ENCODE measurements at places on chromosomes 6 and 20.

DNA sequence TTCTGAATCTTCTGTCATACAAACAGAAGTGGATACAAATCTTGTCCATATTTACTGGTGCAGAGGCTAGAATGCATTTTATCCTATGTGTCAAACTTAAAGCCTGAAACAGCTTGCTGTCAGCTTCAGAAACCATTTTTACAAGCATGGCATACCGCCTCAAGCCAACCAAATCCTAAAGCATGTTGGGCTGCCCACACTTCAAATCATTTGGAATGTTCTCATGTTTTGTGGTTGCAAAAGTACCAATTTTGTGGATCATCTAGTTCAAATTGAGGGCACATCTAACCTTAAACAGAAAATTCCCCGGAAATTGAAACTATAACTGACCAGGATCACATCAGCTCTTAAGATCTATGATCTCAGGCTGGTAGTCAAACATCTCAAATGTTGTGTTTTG is 3.2 kb downstream of the GPR63 start:
- ATAC-seq: no peak

- ATAC-seq: no peak
Observed at GRCh38 chr20:46573234-46573633, 22.8 kb upstream of the OCSTAMP start.

GRCh38 chr6:303948-304558 is 11.8 kb downstream of the DUSP22 start:
- peak; percentile 47 for ATAC-seq

DNA sequence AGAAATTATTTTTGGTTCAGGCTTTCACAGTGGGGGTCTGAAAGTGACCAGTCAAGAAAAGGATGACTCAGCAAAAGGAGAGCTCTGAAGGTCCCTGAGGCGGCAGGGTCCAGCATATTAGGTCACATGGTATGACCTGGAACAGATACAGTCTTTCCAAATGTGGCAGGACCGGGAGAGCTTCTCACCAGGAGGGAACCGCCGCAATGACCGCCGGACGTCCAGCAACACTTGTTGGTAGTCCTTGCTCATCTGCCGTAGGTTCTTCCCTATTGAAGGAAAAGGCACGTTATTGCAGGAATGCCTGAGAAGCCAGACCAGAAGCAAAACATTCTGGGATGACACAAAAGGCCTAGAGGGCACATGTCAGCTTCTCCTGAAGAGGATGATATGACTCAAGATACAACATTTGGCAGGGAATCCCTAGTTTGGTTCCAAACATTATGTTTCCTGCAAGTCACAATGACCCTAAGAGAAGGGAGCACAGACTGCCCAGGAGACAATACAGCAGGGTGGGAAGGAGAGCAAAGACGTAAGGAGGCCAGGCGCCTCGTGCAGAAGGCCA is 17.4 kb downstream of the TBC1D20 start:
- ATAC-seq: no peak

DNA sequence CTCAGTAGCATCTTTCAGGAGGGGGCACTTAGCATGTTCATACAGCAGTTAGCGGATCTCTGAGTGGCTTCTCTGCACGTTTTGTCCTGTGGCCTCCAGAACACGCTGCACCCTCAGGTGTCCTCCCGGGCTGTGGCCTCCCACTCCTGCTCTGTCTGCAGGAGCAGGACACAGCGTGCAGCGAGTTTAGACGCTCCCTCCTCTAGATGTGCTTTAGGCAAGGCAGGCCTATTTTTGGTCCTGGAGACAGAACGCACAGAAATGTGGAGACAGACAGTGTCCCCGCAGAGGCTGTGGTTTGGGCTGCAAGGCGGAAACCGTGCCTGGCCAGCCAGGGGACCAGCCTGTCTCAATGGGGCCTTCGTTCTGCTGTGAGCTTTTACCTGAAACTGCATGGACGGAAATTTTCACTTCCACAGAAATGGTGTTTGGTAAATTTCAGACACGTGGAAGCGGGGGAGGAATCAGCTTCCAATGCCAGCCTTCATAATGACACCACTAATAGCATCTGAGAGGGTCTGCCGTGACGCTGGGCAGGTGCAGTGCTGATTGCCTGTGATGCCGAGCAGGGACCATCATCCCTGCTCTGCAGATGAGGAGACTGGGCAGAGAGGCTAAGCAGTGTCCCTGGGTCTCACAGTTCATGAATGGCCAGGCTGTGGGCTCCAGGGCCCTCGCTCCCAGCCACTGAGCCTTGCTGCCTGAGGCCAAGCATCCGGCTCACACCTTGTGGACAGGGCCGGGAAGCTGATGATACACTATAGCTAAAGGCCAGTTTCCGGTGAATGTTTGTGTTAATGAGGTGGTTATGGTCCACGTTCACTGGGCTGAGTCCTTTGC is 120.9 kb downstream of the SYCP2 start:
- no peak for ATAC-seq

DNA sequence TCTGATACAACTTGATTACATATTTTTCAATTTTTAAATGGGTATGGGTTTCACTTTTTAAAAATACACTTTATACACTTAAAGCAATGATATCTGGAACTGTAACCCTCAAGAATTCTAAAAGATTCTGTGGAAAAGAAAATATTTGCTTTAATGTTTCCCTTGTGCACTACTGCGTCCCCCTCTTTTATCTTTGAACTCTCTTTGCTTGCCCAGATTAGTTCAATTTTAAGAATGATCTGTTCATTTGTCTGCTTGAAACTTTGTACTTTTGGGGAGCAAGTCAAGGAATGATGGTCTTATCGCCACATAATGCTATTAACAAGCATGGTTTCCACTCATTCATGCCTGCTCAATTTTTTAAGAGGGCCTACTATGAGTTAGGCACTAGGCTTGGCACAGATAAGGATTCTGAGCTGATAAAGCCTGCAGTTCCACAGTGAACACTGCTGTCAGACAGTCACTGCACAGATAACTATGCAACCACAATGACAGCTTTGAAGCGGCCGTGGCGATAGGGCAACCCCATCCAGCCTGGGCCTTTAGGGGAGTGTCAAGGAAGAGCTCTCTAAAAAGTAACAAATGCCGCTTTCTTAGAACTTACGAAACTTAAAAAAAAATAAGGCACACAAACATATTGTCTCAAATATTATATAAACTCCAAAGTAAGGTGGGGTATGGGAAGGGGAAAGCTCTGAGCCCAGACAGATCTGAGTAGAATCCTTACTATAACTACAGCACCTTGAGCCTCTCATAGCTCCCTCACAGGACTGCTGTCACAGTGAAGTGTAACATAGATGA is 29.7 kb downstream of the FYN start:
- no peak for ATAC-seq

DNA sequence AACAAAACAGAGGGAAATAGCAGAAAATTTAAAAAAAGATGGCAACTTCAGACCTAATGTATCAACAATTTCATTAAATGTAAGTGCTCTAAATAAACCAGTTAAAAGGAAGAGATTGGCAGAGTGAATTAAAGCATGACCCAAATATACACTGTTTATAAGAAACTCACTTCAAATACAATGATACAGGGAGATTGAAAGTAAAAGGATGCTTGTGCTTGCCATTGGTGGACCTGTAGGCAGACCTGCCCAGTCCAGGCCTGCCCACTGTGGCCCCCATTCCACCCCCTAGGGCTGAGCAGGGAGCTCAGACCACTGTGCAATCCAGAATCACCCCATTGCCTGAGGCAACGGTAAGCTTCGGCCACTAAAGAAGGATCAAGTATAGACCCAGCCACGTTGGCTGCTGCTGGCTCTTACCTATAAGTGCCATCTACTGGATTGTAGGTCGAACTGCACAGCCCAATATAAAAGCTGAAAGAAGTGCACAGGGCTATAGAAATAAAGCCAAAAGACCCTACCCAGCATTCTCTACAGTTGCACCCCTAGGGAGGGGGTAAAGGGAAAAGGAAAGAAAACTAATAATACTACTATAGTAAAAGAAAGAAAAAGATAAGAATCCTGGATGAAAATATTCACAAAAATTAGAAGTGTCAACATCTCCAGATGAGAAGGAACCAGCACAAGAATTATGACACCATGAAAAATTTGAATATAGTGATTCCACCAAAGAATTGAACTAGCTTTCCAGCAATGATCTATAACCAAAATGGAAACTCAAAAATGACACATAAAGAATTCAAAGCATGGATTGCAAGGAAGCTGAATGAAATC is 36.1 kb downstream of the PSMB1 start:
- ATAC-seq: peak; percentile 98

GRCh38 chr20:42485556-42485955 is 704.1 kb downstream of the PTPRT start:
- no peak for ATAC-seq

DNA sequence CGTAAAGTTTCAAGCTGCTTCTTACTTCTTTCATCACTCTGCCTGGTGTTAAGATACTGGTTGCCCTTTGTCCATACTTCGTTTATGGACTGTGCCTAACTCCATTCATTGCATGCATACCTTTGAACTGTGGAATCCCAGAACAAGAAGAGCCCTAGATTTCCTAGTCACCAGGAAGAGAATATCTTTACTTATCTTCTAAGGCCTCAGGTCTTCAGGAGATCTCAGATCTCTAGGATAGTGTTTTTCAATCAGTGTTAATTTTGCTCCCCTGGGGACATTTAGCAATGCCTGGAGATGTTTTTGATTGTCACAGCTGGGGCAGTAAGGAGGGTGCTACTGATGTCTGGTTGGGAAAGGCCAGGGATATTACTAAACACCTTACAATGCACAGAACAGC is 35.5 kb upstream of the GJA1 start:
- ATAC-seq: no peak

- no peak for ATAC-seq
Observed at GRCh38 chr20:353166-353565, 6.3 kb downstream of the NRSN2 start.

DNA sequence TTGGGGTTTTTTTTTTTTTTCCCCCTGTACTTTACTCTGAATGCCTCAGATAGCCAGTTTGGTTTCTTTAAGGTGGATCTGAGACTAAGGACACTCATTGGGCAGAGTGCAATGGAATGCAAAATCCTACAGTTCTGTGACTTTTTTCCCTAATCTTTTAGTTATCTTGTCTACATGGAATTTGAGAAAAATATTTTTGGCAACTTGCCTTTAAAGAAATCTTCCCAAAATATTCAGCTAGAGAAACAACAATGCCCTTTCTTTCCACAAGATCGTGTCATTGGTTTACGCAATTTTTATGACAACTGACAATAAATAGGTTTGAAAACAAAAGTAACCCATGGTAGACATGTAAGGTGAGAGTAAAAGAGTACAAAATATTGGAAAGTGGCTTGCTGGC is 171.7 kb upstream of the LAMP5 start:
- ATAC-seq: no peak

DNA sequence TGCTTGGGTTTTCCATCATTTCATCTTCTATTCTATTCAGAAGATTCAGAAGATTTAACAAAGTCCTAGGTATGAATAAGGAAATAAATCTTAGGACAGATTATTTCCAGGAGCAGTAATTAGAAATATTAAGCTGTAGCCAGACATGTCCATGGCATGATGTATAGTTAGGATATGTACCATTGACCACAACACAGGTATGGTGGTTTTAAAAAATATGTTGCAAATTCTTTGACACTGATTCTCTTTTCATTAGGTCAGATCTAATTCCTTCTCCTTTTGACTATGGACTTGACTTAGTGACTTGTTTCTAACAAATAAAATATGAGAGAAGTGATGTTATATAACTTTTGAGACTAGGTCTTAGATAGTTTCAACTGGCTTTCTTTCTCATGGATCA is 23.5 kb upstream of the PDE7B start:
- no peak for ATAC-seq

- no peak for ATAC-seq
Observed at GRCh38 chr6:168169624-168170023, 90.6 kb upstream of the FRMD1 start.

GRCh38 chr6:112330879-112331265 is 16.3 kb upstream of the RFPL4B start:
- ATAC-seq: no peak

- ATAC-seq: no peak
Observed at GRCh38 chr6:4981761-4982160, 22.1 kb downstream of the RPP40 start.

DNA sequence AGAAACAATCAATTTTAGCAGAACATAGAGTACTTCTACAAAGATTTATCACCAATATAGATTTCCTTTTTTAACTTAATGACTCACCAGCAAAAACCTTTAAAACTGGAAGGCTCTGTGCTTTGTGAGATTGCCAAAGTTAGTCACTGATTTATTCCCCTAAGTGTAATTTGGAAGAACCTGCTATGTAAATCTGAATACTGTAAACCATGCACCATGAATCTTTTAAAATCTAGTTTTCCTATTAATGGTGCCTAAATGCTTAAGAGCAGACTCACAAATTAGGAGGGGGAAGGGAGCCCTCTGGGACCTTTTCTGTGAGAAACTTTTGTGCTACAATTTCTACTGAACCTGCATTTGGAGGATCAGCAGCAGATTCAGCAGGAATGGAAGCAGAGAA is 57.8 kb upstream of the PNRC1 start:
- ATAC-seq: peak; percentile 77

- ATAC-seq: no peak
Observed at GRCh38 chr6:100455230-100456124, 9.2 kb downstream of the SIM1 start.

GRCh38 chr6:124053315-124053714 is 249.7 kb downstream of the NKAIN2 start:
- no peak for ATAC-seq

DNA sequence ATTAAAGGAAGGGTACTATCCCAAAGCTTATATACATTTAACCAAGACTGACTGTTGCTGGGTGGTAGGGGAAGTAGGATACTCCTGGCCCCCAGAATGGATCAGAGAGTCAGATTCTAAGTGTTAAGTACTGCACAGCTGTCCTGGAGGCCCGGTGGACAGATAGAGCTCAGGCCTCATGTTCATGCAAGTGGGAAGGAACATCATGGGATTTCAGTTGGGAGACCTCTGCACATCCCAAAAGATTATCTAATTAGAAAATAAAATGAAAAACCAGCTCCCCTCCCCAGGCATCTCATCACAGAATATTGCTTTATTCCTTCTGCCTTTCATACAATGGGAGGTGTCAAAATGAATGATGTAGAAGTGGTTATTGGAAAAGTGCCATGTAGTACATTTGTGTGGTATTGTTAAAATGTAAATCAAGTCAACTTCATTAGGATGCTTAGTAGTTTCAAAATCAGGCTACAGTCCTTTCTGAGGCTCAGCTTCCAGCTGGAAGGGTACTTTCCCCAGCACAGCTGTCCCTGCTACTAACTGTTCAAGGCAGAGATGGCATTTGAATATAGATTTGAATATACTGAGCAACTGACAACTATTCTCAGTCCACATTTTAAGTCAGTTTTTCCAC is 82.9 kb downstream of the SLC35B3 start:
- no peak for ATAC-seq

DNA sequence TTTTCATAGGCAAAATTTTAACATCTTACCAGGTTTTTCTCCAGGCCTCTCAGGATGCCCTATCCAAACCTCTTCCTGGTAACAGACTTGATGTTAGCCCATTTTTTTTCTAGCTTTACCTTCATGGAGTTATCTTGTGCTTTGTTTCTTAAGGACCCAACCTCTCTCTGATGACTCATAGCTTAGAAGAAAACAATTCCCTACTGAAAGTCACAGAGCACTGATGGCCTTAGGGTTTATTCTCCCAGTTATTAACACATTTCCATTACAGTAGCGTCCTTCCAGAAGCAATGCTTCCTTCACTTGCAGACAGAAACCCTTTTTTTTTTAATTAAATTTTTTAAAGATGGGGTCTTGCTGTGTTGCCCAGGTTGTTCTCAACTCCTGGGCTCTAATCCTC is 79.4 kb downstream of the IYD start:
- no peak for ATAC-seq
